ENCODE measurements at places on chromosomes 12 and 14.

DNA sequence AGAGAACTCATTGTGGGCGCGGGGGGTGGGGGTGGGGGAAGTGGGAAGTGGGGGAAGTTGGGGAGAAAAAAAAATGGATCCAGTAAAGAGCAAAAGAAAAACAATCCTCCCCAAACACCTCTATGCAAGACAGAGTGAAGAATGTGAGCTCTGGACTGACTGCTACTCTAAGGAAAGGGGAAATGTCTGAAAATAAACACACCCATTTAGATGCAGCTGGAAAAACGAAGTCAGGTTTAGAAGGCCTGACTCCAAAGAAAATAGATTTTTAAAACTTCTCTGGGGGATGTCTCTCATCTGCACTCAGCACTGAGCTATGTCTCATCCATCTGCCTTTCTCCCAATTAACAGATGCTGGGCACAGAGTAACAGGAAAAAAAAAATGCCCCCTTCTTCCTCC lies 904.4 kb downstream of the GALC start:
- no peak for DNase-seq

DNA sequence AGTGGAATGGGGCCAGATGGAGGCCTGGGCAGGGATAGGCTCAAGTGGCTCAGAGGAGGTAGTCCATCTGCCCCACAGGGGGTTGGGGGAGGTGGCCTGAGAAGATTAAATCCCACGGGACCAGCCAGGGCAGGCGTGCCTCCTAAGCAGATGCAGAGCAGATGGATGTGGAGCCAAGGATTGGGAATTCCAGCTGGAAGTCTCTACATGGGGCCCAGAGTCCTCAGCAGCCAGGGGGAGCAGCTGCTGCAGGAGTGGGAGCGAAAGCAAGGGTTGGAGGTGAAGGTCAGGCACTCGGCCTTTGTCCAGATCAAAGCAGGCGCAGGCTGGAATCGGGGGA lies 42.4 kb upstream of the VRK1 start:
- no peak for DNase-seq

DNA sequence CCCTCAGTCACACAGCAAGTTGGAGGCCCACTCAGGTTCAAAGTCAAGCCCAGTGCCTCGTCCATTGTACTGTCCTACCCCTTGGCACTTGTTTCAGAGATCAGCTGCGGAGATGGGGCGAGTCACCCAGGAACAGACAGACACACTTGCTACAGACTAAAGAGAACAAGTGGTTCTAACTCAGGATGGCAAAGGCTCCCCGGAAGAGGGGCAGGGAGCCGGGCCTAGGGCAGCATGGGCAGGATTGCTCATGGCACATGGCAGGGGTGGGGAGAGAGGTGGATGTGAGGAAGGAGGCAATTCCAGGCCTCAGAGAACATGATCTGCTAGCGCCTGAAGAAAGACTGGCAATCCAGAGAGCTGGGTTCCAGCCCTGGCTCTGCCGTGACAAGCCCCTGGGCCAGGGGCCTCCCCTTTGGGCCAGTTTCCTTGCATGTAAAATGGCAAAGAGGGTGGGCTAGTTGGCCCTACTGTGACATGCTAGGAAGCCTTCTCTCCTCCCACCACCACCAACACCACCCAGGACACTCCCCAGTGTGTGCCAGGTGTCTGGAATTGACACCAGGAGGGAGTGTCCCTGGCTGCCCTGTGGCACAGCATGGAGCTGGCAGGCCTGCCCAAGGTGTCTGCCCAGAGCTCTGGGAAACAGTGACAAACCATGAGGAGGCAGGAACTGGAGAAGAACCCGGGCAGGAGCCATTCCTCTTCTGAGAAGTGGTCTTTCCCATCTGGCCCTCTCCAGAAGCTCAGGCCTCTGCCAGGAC lies 24.0 kb upstream of the IRF2BPL start:
- DNase-seq, result no peak

- no peak for DNase-seq
These were observed 311.6 kb downstream of the LRIG3 start for GRCh38 chr12:58608711-58609110.

DNA sequence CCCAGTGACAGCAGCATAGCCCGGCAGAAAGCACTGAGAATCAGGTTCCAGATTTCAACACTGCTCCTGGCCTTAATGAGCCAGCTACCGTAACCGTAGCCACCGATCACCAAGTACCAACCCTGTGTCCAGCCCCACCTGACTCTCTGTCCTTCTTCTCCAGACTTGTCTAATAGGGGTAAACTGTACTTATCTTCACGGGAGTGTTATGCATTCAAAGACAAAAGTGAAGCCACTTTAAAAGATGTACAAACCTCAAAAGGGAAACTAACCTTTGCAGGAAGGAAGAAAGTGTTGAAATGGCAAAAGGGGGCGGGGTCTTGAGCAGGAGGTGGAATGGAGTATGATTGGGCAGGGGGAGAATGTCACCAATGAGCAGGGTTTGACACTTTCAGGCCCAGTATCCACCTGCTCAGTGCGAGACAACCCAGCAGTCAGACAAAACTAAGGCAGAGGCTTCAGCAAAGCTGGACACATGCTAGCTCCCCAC lies 226.1 kb downstream of the CHST11 start:
- DNase-seq, result no peak

DNA sequence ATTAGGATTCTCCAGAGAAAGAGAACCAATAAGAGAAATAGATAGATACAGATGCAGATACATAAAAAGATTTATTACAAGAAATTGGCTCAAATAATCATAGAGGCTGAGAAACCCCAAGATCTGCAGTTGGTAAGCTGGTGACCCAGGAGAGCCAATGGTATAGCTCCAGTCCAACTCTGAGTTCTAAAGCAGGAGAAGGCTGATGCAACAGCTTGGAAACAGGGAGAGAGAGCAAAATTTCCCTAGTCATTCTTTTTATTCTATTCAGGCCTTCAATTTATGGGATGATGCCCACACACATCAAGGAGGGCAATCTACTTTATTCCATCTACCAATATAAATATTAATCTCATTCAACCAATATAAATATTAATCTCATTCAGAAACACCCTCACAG lies 218.2 kb downstream of the PRKD1 start:
- DNase-seq, result no peak

GRCh38 chr12:91482231-91482630 lies 299.6 kb upstream of the DCN start:
- no peak for DNase-seq

GRCh38 chr14:50901361-50901760 lies 29.5 kb downstream of the ABHD12B start:
- no peak for DNase-seq

DNA sequence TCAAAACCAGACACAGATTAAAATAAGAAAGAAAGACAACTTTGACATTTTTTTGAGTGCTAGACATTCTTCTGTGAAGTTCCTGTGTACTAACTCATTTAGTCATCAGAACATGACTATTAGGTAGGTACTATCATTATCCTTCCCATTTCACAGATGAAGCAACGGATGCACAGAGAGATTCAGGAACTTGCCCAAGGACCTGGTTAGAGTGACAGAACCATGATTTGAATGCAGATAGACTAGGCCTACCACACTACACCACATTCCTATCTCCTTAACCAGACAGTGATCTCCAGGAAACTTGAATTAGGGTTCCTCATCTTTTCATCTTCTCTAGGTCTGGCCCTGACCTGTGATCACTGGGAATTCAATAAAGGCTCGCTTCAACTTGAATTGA lies 54.4 kb upstream of the MED13L start:
- DNase-seq, result no peak

DNA sequence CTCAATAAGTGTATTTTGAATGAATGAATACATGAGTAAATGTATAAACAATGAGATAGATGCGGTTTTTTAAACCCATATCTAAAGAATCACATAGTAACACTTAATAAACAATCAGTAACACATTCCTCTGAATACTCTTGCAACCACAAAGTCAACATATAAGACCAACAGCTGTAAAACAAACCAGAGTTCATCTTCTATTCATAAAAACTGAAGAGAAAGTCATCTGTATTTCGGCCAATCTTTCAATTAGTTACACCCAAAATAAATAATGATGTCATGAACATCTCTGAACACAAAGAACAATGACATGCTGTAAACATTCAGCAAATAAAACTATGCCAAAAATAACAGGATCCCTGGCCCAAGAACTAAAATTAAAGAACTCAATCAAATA lies 47.2 kb downstream of the ARMH4 start:
- no peak for DNase-seq

DNA sequence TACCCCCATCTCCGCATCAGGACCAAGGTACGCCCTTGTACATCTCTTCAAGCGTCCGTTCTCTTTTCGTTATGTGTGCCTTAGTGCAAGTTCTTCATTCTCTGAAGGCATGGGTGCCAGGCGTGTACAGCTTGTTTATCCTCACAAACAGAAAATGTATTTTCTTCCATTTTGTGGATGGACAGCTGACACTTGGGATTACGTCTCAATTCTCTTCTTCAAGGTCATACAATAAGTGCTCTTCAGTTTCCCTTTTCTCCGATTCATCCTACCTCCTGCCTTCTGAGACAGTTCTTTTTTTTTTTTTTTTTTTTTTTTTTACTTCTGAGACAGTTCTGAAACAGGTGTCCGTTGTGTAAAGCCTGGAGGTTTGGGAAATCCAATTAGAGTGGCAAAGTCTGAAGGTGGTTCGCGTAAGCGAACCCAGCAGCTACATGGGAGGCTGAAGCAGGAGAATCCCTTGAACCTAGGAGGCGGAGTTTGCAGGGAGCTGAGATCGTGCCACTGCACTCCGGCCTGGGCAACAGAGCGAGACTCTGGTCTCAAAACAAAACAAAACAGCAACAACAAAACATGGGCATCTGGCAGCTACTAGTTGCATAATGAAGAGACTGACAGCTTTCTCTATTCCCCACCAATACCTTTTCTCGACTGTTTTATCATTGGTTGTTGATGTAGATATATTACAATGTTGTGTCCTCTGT lies 734 bp downstream of the COX6A1 start:
- no peak for DNase-seq

GRCh38 chr14:74705613-74706500 lies 7.0 kb downstream of the AREL1 start:
- DNase-seq, result no peak

DNA sequence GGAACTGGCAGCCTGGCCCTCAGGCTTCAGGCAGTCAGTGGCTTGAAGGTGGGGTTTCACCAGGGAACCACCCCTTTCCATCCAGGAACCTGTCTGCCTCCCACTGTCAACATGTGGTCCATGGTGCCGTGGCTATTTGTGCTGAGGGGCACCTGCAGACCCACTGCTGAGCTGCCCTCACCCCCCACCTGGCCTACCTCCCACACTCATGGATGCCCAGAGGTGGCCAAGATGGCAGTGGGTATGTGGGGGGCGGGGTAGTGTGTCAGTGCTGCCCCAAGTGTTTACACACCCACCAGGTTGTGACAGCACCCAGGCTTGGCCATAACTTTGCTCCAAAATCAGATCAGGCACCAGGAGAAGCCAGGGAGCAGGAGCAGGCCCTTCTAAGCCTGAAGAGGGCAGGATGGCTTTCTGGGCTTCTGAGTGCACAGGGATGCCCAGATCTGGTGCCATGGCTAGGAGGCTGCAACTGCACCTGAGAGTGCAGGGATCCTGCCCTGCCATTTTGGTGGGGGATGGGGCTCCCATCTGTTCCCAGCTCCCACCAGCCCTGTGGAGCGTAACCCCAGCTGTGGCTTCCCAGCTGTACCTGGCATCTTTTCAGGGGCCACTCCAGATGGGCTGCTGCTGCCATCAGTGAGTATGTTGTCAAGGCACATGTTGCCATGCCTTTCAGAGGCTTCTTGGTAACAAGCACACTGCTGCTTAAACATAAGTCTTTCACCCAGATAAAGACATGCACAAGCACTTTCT lies 263.9 kb downstream of the LRIG3 start:
- DNase-seq, result no peak

DNA sequence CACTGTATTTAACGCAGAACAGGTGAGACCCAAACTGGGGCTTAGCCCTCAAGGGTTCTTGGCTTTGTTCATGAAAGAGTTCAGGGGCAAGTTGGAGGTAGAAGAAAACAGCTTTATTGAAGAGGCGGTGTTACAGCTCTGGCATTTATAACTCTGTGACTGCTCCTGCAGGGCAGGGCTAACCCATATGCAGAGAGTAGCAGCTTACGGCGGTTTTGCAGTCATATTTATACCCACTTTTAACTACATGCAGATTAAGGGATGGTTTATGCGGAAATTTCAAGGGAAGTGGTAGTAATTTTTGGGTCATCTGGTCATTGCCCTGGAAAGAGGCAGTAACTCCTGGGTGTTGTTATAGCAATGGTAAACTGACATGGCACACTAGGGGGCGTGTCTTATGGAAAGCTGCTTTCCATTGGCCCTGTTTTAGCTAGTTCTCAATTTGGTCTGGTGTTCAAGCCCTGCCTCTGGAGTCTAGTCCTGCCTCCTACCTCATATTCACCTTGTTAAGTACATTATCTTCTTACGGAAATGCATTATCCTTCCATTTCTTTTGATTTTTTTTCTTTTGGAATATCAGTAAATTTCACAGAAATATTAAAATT lies 1.8 kb upstream of the IAPP start:
- DNase-seq, result no peak

GRCh38 chr12:124347805-124348658 lies 53.1 kb downstream of the RFLNA start:
- DNase-seq, result peak; percentile 21

GRCh38 chr14:96247031-96247430 lies 9.0 kb upstream of the BDKRB1 start:
- DNase-seq, result no peak
